ENCODE measurements at places on chromosomes 6 and 20.

DNA sequence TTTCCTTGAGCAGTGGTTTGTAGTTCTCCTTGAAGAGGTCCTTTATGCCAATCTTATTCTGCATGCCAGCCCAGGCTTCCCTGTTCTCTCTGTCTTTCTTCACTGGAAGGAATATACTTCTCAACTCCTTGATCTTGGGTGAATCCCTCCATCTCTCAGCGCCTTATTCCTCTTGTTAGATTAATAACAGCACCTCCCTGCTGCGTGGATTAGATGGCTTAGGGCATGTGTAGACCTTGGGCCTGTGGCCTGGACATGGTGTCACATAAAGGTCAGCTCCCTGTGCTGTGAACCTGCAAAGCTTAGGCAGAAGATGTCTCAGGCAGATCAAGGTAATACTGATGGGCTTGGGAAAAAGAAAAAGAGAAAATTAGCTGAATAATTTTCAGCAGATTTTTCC lies 18.3 kb downstream of the ZNF831 start:
- no peak for DNase-seq

- DNase-seq: no peak
Measured at GRCh38 chr20:9515741-9516233, 1.4 kb downstream of the LAMP5 start.

- no peak for DNase-seq
Measured at GRCh38 chr20:20743511-20744169, 31.2 kb upstream of the RALGAPA2 start.

DNA sequence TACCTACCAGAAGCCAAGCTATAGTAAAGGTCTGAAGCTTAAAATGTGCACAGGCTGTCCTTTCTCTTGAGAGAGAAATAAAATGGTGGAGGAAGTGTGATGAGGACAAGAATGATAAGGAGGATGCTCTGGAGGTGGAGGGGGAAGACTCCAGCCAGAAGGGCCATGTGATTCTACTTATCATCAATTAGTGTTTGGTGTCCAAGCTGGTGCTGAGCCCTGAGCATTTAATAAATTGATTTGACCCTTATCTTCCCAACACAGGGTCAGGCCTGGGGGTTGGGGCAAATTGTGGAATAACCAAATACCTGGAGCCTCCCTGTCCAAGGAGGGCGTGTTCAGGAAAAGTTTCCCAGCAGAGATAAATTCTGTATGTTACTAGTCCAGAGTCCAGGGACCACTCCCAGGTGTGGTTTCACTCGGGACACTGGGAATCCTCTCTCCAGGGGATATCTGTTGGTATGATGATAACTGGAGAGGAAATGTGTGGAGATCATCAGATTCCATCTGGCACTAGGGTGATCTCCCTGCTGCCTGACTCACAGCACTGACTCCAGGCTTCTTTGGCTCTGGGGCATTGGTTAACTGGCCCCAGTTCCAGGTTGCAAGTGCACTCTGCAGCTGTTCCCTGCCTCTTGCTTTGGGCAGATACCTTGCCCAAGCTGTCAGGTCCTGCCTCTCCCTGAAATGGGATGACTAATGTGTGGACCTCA lies 3.8 kb upstream of the MYBL2 start:
- no peak for DNase-seq

GRCh38 chr6:17957498-17957897 lies 29.9 kb downstream of the KIF13A start:
- DNase-seq: no peak

- no peak for DNase-seq
Measured at GRCh38 chr20:49395183-49395582, 87.3 kb downstream of the KCNB1 start.

DNA sequence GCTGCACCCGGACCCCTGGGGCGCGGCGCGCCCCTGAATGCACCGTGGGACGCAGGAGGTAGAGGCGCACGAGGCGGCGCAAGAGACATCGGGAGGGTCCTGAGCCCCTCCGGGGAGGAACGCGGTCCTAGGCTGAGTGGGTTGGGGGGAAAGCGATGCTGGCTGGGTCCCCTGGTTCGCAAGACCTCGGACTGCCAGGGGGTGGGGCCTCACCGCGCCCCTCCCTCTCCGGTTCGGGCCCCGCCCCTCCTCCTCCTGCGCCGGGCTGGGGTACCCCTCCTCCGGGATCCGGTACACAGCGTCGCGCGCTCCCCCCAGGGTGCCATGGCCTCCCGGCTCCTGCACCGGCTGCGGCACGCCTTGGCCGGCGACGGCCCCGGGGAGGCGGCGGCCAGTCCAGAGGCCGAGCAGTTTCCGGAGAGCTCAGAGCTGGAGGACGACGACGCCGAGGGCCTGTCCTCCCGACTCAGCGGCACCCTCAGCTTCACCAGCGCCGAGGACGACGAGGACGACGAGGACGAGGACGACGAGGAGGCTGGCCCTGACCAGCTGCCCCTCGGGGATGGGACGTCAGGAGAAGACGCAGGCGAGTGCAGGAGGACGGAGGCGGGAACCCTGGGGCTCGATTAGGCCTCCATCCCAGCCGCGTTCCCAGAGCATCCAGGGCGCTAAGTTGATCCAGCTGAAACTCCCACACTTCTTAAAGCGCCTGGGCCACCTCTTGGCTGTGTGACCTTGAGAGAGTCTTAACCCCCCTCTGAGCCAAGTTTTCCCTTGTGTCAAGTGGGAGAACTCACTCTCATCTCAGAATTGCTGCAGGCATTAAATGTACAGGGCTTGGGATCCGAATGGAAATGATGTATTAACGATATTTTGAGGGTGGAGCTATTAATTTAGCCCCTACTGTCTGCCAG lies 541 bp downstream of the SNX21 start:
- DNase-seq: no peak

- DNase-seq: no peak
Measured at GRCh38 chr6:144416773-144417172, 131.6 kb downstream of the UTRN start.

- DNase-seq: no peak
Measured at GRCh38 chr6:10588562-10589428, 67.6 kb downstream of the GCNT2 start.

DNA sequence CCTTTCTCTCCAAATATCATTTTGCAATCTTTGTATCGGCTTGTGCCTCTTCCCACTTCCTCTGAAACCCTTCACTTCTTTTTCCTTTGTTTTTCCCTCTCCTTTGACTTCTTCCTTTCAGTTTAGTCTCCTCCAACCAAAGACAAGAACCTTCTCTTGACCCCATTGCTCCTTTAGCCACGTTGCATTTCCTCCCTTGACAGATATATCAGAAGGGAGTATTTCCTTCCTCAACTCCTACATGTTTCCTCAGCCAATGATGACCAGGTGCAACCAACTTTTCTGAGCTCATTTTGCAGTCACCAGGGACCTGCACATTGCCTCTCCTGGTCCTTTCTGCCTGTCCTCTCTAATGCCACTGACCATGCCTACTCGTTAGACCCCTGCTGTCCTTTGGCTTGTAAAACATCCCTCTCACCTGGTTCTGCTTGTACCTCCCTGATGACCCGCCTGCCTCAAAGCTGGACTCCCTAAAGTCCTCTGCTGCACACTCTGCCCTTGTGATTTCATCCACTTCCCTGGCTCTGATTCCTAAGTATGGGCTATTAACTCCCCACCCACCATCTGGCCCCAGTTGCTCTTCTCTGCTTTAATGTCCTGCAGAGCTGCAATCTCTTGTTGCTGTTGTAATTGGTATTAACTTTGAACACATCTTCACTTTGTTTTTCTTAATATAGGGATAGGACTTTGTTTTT lies 27.4 kb downstream of the SLC22A16 start:
- DNase-seq: no peak

- no peak for DNase-seq
Measured at GRCh38 chr6:116381000-116381399, 10.3 kb downstream of the DSE start.

- DNase-seq: no peak
Measured at GRCh38 chr6:38146021-38146733, 326.6 kb downstream of the ZFAND3 start.

- DNase-seq: no peak
Measured at GRCh38 chr6:124420116-124420840, 542.0 kb upstream of the RNF217 start.

- no peak for DNase-seq
Measured at GRCh38 chr20:50291254-50292078, 100.8 kb downstream of the CEBPB start.

- no peak for DNase-seq
Measured at GRCh38 chr6:163397326-163397725, 17.2 kb upstream of the QKI start.

DNA sequence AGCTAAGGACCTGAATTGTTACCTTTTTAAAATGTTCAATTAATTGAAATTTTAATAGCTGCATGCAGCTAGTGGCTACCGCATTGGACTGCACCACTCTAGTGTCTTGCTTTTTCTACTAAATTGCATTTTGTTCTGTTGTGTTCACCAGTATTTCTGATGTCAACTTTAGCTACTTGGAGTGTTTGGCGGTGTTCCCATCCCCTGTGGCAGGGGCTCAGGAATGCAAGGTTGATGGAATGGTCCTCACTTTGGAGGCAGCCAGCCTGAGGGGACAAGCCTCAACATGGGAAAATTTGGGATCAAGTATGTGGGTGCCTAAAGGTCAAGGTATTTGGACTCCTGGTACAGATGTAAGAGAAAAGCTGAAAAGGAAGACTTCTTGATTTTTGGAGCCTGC lies 230.1 kb upstream of the PRND start:
- no peak for DNase-seq

DNA sequence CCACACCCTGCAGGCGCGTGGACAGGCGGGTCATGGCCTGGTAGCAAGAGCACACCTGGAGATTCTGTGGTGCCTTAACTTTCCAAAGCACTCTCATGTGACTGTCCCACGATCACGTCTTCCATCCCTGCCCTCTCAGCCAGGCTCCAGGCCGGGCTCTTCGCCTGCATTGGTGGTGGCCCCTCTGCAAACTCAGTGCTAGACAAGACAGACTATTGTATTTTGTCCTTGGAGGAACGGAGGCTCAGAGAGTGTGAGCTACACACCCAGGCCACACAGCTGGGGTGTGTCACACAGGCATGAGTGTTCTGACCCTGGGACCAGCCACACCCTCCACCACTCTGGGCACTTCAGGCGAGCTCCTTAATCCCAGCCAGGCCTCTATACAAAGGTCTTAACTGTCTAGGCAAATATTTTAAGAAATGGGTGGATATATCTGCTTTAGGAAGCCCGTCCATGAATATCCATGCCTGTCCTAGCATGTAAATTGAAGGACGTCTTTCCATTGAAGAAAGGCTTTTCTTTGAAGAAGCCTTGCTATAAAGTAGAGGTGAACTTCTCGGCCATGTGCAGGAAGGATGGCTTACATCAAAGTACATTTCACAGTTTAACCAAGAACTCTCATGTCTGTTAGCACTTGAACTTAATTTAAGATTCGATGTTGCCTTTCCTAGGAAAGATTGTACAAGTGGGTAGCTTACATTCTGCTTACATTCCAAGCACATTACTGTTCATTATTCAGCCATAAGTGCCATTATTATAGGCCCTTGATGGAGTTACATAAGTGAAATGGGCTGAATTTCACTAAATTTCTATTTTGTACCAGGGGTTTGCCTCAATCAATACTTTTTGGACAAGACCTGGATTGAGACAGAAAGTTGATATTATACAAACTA lies 263.9 kb downstream of the DLL1 start:
- no peak for DNase-seq

- no peak for DNase-seq
Measured at GRCh38 chr6:158018041-158018771, 36.5 kb downstream of the SYNJ2 start.
